ENCODE measurements at places on chromosomes 5 and 9.

GRCh38 chr9:124779368-124780059 lies 2.6 kb downstream of the OLFML2A start:
- peak; percentile 85 for DNase-seq

DNA sequence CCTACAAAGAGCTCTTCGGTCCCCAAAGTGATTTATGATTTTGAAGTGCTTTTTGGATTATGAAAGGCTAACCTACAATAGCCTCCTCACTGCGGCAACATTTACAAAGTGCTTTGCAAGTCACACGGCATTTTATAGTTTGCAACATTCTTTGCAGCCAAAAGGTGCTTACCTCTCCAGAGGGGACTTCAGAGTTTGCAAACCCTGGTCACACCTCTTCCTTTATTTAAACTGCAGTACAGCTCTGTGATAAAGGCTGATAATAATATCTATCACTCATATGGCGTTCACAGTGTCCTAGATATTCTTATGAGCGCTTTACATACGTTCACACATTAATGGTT lies 20.0 kb upstream of the CRB2 start:
- DNase-seq, result no peak

DNA sequence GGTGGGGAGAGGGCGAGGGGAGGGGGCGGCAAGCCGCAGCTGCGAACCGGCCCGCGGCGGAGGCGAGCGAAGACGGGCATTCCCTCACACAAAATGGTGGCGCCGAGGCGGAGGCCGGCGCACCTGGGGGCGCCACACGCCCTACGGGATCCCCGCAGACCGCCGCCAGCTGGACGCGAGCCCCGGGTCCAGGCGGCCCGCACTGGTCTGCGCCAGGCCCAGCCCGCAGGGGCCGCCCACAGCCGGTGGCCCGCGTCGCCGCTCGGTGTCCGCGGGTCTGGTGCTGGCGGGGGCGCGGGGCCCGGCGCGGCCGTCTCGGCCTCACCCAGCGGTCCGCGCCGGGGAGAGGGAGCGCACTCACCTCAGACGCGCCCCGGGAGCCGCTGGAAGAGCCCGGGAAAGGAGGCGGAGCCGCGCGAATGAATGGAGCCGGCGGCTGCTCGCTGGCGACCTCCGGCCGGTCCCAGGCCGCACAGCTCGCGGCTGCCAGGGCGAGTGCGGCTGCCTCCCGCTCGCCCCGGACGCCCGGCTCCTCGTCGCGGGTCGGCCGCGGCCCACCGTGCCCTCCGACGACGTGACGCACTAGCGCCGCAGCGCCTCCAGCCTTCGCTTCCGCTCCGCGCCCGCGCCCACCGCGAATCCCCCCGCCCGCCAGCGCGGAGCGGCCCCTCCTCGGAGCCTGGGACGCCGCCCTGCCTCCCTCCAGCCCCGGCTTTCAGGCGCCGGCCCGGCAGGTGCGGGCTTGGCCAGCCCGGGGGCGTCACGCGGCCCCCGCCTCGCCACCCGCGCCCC lies at the start of gene FAM169A:
Gene FAM169A, minus strand, starts transcription at position 584 of the 792 bp plus-strand sequence. CDS start 24,711 bp downstream, outside the sequence.
- DNase-seq, result no peak

- peak; percentile 75 for DNase-seq
These were observed 47.1 kb upstream of the SH3GL2 start for GRCh38 chr9:17531642-17532254.

- no peak for DNase-seq
These were observed 2.7 kb downstream of the PCDHGC3 start for GRCh38 chr5:141478321-141478945.

DNA sequence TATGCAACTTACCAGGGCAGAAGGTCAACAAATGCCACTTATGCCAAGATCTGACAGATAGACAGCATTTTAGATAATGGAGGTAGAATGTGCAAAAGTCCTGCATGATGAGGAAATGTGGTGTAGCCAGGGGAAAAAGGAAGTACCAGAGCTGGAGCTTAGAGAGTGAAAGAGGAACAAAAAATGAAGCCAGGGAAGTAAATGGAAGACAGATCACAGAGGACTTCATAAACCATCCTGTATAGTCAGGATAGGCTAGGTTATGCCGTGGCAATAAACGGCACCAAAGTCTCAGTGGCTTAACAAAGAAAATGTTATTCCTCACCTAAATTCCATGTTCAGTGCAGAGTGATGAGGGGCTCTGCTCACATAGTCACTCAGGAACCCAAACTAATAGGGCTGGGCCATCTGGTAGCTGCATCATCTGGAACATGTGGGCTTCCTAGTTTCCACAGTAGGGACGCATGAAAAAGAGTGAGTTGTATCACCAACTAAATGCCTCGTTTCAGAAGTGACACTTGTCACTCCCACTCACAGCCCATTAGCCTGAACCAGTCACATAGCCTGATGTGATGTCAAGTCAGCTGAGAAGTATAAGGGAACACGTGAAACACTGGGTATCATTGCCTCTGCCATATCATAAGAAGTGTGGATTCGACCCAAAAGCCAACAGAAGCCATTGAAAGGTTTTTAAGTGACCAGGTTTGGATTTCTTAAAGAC lies 70.3 kb downstream of the SH3RF2 start:
- DNase-seq, result peak; percentile 53

- no peak for DNase-seq
These were observed 316.4 kb downstream of the NR3C1 start for GRCh38 chr5:143086908-143087637.

- DNase-seq, result no peak
These were observed 94.4 kb downstream of the PDE6A start for GRCh38 chr5:149849966-149850910.

- DNase-seq, result no peak
These were observed 29.0 kb downstream of the STK10 start for GRCh38 chr5:172159016-172159415.

GRCh38 chr5:60356745-60357144 lies 343.2 kb downstream of the DEPDC1B start:
- DNase-seq, result no peak

DNA sequence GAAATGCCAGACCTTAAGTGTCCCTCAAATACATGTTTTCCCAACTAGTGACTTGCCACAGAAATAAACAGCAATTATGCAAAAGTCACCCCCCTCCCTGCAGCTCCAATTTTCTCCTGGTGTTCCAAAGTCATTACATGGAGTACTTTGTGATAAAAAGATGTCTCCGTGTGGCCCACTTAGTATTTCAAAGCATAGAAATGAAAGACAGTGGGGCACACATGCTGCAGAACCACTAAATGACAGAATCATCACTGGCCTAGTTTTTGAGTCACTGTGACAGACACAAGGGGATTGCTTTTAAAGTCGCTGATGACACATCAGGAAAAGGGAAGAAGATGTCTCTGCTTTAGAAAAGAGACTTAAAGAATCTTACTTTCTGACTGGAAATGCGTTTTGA lies 323.4 kb downstream of the PSAT1 start:
- peak; percentile 62 for DNase-seq

DNA sequence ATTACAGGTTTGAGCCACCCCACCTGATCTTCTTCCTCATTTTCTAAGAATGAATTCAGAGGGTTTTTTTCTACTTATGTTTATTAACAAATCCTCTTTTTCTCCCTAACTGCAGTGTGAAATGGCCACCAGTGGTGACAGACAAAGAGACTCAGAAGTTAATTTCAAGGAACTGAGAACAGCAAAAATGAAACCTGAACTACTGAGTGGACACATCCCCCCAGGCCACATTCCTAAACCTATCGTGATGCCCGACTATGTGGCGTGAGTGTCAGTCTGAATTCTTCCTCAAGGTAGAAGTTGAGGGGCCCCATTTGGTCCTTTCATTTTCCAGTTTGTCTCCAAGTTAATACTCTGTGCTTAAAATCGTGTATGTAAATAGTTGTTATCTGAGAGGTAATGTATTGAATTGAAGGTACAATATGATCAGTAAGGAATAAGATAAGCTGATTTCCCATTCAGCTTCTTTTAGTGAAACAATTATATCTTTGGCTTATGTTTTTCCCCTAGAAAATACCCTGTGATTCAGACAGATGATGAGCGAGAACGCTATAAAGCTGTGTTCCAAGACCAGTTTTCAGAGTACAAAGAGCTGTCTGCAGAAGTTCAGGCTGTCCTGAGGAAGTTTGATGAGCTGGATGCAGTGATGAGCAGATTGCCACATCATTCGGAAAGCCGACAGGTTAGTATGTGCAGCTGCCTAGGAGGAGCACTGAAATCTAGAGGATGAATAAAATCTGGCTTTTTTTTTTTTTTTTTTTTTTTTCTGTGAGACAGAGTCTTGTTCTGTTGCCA lies 17.7 kb downstream of the MARVELD2 start:
- no peak for DNase-seq

DNA sequence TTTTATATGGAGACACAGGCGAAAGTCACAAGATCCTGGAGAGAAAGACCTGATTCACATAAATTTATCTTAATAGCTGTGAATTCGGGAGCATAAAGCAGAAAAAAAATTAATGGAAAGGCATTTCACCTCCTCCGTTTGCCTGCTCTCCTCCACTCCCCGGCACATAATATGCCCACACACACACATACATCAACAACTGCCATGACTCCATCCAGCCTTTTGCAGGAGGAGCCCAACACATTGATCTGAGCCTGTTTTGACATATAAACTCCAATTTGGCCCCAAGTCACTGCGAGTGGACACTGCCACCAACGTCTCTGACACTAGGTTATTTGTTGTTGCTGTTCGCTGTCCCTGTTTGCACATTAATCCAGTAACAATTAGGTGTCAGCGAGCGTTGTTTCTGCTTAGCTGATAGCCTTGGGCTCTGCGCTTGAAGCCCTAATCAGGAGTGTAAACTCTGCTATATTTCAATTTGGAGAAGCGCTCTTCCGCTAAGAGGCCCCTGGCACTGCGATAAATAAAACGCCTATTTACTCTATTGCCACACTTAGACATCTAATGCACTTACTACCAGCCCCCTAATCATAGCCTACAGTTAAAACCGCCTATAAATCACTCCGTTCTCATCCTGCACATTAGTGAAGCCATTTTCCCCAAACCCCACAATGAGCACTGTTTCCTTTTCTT lies 195.8 kb upstream of the TBCA start:
- DNase-seq, result no peak

DNA sequence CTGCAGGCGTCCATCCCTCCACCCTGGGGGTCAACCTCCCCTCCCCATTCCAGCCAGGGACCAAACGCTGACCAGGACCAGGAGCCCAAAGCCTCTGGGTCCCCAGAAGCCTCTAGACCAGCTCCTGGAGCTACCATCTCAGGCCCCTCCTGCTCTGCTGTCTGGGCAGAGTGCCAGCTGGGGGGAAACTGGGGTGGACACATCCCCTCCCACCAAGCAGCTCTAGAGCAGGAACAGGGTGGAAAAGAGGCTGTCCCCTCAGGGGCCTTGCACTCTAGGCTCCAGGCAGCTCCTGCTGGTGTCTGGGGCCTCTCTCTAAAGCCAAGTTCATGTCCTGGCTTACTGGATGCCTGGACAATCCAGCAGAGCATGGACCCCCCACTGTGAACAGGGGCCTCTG lies 4.4 kb downstream of the SSNA1 start:
- DNase-seq, result no peak

GRCh38 chr5:109192555-109193281 lies 217.1 kb downstream of the PJA2 start:
- no peak for DNase-seq

- DNase-seq, result no peak
These were observed 52.9 kb upstream of the SLC28A3 start for GRCh38 chr9:84393266-84393950.

GRCh38 chr5:53569453-53569852 lies 9.0 kb downstream of the NDUFS4 start:
- DNase-seq, result no peak

DNA sequence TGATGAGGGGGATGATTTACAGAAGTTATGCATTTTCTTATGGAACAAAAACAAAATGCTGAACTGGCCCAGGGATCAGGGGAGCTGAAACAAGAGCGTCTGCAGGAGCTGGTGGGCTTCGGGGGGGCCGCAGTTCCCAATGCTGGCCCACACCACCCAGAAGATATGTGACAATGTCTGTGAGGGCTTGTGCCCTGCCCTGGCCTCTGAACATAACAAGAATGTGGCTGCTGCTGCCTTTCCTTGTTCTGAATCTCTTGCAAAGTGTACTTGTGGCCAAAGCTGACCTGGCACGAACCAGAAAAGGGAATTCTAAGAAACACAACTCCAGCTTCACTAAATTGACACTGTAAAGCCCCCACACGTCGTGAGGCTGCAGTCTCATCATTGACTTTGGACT lies 66.7 kb downstream of the SEC61B start:
- peak; percentile 70 for DNase-seq

GRCh38 chr5:54869691-54870090 lies 115.7 kb downstream of the ESM1 start:
- no peak for DNase-seq

- no peak for DNase-seq
These were observed 78.7 kb upstream of the SAP30L start for GRCh38 chr5:154367101-154367500.

DNA sequence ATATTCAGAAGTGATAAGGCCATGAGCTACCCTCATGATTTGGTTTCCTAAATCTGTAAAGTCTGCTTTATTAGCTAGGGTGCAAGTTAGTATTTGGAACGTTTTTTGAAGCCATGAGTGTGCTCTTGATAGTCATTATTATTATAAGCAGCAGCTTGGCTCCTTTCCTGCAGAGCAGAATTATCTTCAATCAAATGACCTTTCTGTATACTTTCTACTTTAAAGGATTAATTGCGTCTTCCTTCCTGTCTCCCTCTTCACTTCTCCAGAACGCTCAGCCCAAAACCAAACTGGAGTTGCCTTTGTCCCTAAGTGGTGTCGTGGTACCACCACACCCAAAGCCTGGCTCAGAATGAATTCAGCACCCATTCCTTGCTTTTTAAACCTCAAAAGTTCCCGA lies 211.3 kb downstream of the ARHGAP26 start:
- no peak for DNase-seq

DNA sequence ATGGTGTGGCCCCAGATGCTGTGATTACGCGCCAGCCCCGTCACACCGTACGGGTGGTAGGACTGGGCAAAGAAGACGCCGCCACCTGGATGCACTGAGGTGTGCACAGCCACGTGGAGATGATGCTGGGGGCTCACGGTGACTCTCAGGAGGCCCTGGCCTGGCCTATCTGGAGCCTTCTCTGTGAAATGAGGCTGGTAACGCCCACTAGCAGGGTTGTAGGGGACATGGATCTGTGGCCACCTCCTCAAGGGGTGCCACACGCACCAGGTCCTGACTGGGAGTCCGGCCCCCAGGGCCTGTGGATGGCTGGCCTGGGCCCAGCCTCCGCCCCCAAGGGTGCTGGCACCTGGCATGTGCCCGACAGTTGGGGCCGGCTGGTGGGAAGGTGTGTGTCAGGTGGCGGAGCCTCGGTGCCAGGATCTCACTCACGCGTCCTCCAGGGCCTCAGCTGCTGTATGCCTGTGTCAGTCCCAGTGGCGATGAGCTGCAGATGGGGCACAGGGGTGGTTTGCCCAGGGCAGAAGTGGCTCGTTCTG lies 32.4 kb downstream of the NEK6 start:
- DNase-seq, result no peak

GRCh38 chr5:146151970-146152369 lies 30.5 kb downstream of the LARS1 start:
- DNase-seq, result no peak

GRCh38 chr5:89849830-89850512 lies 559.6 kb downstream of the CETN3 start:
- DNase-seq, result no peak
